Fibroblast of skin of scalp (primary cell): ENCODE measurements at places on chromosomes 12 and 14.

DNA sequence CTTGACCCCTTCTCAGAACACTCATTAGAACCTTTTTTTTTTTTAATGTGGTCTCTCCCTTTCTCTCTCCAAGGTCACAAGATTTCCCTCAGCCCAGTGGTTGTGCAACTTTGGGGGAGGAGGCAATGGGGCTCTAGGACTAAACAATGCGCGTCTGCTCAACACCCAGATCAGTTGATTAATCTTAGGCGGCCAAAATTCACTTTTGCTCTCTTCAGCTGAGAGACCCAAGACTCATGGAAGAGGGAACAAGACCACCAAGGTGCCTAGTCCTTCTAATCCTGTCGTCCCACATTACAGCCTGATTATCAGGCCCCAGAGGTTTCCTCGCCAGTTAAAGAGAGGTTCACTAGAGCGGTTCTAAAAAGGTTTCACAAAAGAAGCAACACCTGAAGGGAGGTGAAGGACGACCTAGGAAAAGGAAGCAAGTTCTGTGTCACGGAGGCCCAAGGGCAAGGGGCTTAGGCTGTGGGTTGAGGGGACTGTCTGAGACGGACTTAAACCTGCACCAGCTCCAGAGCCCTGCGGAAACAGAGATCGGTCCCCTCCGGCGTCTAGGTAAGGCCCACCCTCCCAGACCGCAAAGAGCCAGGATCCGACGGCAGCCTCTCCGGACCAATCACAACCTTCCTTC lies 824 bp upstream of the TARBP2 start:
- peak; percentile 47 for DNase-seq

DNA sequence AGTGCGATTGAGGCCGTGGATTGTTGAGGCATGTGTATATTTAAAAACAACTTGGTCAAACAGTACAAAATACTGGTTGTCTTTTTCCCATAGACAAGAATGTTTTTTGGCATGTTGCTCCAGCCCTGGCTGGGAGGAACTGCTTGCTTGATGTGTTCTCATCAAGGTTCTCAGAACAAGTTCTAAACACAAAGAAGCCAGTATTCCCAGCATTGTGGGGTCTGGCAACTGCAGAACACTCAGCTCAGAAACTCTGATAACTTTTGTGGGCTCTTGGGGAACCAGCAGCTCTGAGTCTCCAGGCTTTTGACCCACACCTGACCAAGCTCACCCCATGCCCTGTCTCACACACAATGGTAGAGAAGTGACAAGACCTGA lies 27.1 kb upstream of the DICER1 start:
- no peak for DNase-seq

DNA sequence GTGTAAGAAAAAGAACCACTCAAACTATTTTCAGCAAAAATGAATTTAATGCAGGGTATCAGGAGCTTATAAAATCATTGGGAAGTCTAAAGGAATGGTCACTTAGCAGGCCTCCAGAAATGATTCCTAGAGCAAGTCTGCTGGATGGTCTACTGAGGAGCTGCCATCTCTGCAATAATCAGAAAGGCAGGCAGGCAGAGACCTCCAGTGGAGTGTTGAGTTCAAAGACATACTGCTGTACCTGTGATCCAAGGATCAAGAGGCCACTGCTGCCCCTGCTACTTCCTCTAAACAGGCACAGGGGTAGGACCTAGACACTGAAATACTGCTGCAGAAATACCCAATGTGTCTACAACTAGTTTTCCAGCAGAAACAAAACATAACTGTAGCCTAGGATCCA lies 14.5 kb upstream of the KICS2 start:
- DNase-seq = peak; percentile 28

GRCh38 chr12:56230432-56231183 lies 757 bp downstream of the SLC39A5 start:
- DNase-seq = no peak

DNA sequence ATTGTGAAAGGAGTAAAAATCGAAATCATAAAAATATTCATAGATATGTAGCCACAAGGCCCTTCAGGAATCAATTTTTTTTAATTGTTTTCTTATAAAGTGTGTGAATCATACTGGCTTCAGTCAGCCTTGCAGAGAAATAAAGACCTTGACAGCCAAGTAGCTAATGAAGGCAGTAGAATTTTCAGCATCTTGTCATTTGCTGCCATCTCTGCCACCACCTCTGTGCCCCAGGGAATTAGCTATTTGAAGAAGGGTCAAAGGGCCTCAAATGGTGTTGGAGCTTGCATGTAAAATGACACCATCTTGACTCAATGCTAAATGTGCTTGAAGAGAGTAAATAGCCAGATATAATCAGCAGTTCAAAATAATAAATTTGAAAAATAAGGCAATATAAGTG lies 359.4 kb upstream of the DCN start:
- no peak for DNase-seq

DNA sequence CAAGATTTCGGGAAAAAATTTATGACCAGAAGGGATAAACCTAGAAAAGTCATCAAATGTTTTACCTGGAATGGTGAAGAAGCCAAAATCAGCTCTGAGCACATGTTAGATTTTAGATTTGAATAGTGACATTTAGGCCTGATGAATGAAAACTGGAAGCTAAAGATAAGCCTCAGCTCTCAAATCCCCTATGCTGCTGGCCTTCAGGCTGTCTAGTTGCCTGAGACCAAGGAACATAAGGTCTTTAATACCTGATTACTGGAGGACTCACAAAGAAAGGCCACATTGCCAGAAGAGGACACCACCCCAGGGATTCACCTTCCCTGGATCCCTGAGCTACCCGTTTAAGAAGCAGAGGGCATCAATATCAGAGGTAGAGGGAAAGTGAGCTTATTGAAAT lies 56.6 kb downstream of the BCL2L14 start:
- no peak for DNase-seq

- no peak for DNase-seq
These were observed 8.1 kb downstream of the L2HGDH start for GRCh38 chr14:50303744-50304471.

- DNase-seq = no peak
These were observed 26.4 kb downstream of the KCNA5 start for GRCh38 chr12:5070090-5070489.

DNA sequence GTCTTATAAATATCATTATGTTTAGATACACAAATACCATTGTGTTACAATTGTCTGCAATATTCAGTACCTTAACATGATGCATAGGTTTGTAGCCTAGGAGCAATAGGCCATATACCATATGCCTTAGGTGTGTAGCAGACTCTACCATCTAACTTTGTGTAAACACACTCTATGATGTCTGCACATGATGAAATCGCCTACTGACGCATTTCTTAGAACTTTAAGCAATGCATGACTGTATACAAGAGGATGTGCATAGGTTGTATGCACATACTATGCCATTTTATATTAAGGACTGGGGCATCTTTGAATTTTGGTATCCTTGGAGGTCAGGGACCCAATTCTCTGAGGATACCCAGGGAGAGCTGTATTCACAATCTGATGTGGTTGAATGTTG lies 10.1 kb upstream of the BTG1 start:
- no peak for DNase-seq

DNA sequence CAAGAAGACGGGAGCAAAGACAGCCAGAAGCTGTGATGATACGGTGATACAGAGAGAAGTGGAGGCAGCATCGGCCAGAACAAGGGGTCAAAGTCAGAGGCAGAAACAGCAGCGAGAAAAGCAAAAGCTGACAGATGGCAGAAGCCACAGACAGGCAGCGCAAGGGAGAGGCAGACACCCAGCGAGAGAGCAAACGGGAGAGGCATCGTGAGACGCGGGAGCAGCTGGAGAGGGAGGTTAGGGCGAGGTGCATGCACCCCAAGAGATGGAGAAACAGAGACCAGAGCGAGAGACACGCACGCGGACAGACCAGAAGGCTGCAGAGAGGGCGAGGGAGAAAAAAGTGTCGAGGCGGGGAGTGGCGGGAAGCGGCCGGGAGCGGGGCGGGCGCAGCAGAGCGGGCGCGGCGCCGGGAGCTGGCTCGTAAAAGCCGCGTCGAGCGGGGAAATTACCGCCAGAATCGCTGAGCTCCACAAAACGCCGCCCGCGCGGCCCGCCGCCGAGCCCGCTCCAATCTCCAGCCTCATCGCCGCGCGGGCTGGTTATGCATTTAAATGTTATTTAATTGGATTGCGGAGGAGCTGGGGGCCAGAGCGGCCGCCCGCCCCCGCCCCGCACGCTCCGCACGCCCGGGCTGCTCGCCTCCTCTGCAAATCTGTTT lies 15.6 kb downstream of the SMUG1 start:
- DNase-seq = peak; percentile 12
